ENCODE measurements at places on chromosomes 1 and 21.

- no peak for DNase-seq
Observed at GRCh38 chr1:56432166-56432971, 147.0 kb downstream of the PLPP3 start.

- no peak for DNase-seq
Observed at GRCh38 chr1:55286856-55287602, 71.9 kb upstream of the USP24 start.

DNA sequence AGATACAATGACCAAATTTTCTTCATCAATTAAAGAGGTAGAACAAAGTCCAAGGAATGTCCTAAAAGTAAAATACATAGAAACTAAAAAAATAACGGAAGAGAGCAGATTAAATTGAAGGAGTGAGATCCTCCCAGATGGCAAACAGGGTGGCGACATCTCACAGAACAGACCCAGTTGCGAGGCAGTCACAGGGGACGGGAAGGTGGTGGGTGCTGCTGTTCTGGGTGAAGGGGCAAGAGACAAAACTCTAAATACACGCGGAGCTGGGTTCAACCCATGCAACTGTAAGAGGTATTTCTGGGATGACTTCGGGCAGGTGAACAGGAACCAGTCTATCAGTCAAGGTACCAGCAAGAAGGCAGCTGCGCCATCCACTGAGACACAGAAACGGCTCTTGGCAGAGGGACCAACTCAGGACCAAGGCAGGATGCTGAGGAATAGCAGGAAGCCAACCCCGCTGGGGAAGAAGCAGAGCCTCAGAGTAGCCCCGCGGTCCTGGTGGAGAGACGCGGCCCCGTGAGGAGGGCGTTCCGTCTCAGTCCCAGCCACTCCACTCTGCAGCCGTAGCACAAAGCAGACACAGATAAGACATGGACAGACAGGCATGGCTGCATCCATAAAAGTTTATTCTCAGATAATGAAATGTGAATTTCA, 32.2 kb downstream of the WDR4 start:
- no peak for DNase-seq

DNA sequence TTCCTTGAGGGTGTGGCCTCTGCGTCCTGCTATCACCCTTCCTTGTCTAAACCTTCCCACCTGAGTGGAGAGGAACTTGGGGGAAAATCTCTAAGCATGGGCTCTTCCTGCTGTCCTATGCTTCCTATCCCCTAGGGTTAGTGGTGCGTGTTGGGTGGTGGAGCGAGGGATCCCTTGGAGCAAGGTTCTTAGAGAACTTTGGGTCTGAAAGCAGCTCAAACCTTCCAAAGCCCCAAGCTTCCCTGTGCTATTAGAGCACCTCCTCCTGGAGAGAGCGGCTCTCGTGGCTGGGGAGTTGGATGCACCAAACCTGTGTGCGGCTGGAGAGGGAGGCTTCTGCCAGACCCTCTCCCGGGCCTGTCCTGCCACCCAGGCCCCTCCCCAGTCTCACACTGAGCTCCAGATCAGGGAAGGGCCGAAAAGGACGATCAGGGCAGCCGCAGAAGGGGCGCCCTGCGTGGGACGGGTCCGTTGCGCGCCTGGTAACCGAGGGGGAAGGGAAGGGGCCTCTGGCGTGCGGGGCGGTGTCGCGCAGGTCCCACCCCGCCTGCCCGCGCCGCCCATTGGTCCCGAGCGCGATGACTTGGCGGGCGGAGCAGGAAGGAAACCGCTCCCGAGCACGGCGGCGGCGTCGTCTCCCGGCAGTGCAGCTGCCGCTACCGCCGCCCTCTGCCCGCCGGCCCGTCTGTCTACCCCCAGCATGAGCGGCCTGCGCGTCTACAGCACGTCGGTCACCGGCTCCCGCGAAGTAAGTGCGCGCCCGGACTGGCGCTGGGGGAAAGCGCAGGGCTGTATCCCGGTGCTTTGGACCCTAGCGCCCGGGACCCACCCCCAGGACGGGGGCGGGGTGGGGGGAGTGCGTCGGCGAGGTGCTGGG, at the start of gene SH3BGRL3:
Gene SH3BGRL3, plus strand, starts transcription at position 631 of the 877 bp plus-strand sequence. Its CDS starts 70 bp downstream, at position 701.
- peak; percentile 57 for DNase-seq

DNA sequence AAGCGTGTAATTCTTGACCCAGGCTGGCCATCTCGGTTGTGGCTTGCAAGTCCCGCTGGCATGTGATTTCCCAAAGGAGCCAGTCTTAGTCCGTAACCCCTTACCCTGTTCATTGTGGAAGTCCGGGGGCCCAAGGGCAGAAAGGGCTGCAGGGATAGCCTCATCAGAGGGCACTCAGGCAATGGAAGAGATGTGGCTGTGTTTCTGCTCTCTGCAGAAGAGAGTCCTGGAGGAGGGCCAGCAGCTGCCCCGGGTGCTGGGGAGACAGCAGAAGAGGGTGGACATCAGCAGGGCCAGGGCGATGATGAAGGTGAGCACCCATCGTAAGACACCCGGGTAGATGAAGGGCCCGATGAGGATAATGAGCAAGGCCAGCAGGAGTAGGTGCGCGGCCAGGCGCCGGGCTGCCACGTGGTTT, 830 bp downstream of the RNF186 start:
- DNase-seq = no peak

DNA sequence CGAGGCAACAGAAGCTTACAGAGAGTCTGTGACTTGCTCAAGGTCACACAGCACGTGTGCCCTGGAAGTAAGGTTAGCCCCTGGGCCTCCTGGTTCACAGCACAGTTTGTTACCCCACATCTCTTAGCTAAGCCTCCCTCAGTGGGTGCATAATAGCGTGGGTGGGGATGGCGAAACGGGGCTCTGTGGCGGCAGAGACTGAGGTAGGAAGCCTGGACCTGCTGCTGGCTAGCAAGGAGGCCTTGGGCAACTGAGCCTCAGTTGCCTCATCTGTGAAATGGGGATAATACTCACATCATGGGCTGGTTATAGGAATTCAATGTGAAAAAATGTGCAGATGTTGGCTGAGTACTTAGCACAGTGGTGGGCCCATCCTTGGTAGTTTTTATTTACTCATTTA, 596 bp downstream of the PADI4 start:
- no peak for DNase-seq

DNA sequence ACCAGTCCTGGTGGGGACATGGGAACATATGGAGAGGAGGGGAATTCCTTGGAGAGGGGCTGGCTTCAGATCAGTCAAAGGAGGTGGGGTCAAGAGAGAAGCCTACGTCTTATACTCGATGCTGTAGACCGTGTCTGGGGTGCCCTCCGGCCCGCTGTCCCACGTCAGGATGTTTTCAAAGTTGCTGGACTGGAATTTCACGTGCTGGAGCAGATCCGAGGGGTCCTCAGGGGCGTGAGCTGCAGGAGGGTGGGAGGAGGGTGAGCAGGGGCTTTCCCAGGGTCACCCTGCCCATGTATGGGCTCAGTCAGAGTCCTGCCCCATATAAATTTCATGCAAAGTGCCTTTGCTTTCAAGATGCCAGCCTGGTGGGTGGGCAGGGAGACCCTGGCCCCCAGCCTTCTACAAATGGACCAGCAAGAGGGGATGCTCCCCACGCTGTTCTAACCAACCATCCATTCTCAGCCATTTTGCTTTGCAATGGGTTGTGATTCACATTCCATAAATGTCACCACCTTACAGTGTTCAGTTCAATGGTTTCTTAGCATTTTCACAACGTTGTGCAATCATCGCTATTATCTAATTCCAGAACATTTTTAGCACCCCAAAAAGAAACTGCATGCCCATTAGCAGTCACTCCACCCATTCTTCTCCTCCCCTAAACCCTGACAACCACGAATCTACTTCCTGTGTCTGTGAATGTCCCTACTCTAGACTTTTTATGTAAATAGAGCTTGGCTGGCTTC, 4.3 kb downstream of the IL22RA1 start:
- DNase-seq = no peak

DNA sequence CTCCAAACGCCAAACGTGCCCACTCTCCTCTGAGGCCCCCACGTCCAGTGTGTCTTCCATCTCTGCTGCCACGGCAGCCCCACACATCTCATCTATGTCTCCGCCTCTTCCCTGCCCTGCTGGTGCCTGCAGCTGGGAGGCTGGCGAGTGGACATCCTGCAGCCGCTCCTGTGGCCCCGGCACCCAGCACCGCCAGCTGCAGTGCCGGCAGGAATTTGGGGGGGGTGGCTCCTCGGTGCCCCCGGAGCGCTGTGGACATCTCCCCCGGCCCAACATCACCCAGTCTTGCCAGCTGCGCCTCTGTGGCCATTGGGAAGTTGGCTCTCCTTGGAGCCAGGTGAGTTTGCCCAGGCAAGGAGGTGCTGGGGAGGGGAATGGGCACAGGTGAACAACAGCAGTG, 8.6 kb downstream of the ADAMTSL4 start:
- DNase-seq = no peak

- no peak for DNase-seq
Observed at GRCh38 chr1:54237586-54237985, 37.6 kb downstream of the MRPL37 start.

DNA sequence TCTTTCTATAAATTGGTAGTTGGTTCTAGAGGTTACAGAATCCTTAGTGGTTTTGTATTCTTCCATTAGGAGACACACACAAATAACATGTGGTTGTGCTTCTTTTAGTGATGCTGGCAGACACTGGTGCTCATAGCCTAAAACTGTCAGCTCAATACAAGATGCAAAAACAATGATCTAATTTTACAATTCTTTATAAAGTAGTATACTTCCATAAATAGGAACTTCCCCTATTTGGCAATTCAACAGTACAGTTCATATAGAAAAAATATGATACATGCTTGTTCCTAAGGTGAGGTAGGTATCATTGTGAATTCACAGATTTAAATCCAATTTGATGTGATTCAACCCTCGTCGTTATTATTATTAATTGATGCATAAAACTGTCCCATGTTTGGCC, 20.8 kb upstream of the CCDC17 start:
- DNase-seq = no peak

GRCh38 chr1:110780600-110781484, 92.1 kb upstream of the CD53 start:
- peak; percentile 47 for DNase-seq

DNA sequence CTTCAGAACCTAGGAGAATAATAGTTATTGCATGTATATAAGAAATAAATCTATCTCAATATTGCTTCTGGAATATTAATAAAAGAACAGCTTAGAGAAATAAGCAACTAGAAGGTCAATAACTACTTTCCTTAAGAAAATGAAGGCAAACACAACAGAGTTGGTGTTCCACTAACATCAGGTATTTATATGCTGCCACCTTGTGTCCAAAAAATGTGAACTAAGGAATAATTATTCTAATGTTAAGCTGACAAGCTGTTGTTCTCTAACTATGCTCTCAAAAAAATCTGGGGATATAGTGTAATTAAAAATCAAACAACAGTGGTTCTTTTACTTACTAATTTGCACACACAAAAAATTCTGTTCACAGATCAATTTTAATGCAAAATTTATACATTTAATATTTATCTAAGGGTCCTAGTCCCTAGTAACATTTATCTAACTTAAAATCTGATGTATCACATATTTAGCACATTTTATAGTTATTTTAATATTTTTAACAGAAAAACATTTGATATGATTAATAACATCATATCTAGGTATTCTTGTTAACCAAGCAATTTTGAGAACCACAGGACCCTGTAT, 39.6 kb downstream of the UCHL5 start:
- peak; percentile 59 for DNase-seq

DNA sequence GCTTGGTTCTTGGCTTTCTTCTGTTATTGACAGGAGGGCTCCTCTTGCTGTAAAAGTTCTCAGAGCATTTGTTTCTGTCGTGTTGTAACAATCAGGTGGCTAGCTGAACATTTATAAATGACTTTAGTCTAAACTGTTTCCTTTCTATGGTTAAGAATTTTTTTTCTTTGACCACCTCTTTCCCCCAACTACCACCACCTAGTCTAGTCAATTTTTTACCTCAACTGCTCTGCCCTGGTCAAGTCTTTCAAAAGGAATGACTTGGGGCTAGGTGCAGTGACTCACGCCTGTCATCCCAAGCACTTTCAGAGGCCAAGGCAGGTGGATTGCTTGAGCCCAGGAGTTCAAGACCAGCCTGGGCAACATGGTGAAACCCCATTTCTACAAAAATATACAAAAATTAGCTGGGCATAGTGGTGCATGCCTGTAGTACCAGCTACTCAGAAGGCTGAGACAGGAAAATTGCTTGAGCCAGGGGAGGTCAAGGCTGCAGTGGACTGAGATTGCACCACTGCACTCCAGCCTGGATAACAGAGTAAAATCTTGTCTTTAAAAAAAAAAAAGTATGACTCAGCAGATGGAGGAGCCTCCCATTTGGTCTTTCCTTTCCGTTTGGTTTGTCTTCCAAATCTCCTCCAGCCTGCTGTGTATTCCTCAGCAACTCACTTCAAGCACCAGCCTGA, 40.7 kb downstream of the MAP3K21 start:
- DNase-seq = peak; percentile 2

DNA sequence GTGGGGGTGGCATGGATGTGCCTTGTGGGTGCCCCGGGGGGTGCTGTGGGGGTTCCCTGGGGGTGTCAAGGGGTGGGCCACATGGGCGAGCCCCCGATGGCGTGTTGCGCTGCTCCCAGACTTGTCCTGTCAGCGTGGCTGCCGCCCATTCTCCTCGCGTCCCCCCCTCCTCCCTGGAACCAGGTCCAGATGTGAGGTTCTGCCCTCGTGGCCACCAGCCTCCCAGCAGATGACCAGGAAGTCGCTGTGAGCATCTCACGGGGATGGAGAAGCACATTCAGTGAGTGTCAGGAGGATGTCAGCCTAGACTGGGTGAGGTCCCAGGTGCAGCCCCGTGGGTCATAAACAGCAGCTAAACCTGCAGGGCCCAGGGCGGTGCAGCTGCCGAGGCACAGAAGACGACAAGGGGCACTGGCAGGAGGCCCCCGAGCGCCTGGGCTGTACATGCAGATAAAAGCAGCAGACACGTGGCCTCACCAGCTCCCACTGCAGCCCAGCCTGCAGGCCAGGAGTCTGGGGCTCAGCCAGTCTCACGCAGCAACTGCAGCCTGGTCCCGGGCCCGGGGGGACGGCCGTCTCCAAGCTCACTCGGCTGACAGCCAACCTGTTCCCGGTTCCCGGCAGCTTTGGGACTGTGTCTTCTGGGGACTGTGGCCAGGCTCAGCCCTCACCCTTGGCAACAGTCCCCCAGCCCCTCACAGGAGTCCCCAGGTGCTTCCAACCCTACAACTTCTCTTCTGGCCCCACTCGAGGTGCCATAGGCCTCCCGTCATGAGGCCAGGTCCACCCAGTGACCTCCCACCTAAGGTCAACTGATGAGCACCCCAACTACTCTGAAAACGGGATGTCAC, 17.5 kb upstream of the COL6A2 start:
- DNase-seq = no peak

DNA sequence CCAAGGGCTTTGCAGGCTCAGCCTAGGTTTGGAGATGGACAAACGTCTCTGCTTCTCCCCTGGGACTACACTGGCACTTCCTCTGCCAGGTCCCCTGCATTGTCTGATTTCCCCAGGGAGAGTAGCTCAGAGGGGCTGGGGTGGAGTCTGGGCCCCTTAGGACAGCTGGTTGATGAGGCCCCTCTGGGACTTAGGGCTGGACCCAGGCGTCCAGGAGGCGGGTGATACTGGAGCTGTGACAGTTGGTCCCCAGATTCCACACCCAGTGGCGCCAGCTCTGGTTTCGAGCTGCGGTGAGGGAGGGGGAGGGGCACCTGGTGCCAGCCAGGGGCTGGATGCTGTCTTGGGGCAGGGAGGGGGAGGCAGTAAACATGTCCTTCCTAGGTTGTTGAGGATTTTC, 7.4 kb upstream of the MEX3A start:
- no peak for DNase-seq
